ENCODE measurements at places on chromosomes 13 and 19.

DNA sequence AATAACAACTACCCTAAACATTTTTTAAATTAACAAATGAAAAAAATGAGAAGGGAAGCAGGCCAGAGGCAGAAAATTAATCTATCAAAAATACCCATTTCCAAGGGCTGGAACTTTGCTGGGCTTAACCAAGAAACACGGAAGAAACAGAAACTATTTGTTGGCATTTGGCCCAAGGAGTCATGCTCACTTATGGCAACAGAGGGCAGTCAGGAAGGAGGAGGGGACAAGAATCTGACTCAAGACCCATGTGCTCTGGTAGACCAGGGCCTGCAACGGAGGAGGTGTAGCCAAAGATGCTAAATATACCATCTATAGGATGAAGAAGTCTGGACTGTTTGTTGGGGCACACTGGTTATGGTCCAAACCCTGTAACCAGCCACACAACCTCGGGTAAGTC lies 496.7 kb downstream of the COG6 start:
- no peak for DNase-seq

DNA sequence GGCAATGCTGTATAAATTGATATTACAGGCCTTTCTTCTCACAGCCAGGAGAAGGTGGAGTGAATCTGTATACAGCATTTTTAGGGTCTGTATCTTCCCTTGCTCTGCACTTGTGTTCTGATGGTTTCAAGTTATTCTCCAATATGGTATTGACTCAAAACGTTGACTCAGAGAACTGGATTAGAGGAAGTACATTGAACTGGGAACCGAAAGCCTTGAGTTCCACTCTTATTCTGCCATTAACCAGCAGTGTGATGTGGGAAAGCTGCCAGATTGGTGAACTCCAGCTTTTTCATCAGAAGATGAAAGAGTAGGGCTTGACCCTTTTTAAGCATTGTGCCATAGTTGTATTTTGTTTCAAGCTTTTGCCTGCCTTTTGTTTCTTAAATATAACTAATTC lies 167.7 kb downstream of the SPRY2 start:
- no peak for DNase-seq

DNA sequence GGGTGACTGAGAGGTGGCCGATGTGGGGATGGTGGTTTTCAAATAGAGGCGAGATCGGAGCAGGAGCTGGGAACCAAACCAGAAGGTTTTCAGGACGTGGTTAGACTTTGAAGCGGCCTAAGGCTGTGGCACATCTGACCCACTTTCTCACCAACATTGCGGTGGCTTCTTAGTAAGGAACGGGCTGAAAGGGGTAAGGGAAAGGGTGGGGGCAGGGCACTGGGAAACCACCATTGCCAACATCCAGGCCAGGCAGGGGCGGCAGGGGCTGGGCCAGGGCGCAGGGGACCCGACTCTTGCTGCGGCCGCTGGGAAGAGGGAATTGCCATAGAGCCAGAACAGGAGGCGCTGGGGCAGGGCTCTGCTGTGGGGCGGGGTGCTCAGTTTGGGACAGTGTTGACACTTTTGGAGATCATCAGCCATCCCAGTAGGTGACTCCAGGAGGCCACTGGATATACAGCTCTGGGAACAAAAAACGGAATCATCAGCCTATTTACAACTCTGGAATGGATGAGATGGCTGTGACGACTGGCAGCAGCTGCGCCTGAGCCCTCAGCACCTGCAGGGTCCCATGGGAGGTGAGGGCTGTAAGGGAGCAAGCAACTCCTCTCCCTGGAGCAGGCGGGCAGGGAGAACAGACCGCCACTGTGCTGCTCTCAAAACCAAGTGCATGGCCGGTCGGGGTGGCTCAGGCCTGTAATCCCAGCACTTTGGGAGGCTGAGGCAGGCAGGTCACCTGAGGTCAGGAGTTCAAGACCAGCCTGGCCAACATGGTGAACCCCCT lies 52.2 kb downstream of the IRS2 start:
- DNase-seq, result no peak

DNA sequence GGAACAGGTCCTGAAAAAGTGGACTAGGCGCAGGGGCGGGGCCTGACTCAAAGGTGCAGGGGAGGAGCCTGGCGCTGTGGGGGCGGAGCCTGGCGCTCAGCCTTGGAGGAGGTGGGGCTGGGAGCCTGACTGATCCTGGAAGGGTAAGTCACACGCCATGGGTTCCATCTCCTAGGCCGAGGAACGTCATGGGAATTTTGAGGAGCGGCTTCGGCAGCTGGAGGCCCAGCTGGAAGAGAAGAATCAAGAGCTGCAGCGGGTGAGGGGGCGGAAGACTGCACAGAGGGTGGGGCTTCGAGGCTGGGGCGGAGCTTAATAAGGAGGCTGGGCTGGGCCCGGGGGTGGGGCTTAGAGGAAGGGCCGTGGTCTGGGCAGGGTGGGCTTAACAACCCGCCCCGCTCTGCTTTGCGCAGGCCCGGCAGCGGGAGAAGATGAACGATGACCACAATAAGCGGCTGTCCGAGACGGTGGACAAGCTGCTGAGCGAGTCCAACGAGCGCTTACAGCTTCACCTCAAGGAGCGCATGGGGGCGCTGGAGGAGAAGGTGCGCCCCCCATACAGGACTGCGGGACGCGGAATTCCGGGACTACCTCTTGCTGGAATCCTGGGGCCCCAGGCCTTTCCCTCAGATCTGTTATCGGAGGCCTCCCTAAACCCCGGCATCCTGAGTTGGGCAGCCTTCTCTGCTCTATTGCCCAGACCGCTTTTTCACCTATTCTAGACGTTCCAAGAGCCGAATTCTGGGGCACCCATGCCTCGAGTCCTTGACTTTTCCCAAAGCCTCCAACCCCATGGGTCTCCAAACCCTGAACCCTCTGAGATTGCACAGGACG lies 14.5 kb downstream of the PPFIA3 start:
- DNase-seq, result no peak

GRCh38 chr13:30442926-30443325 lies 20.6 kb downstream of the UBE2L5 start:
- DNase-seq, result no peak

DNA sequence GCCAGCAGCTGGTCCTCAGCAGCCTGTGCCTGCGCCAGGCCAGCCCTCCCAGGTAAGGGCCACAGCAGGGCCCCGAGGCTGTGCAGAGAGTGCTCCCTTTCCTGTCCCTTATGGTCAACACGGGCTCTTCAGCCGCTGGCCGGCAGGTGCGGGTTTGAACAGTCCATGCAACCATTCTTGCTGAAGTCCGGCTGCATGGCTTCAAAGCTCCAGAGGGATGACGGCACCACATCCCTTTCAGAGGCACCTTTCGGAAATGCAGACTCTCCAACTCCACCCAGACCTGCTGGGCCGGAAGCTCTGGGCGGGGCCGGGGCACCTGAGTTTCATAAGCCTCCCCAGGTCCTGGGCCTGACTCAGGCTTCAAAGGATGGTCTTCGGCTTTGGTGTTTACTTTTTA lies 81.3 kb downstream of the SPACA7 start:
- no peak for DNase-seq

DNA sequence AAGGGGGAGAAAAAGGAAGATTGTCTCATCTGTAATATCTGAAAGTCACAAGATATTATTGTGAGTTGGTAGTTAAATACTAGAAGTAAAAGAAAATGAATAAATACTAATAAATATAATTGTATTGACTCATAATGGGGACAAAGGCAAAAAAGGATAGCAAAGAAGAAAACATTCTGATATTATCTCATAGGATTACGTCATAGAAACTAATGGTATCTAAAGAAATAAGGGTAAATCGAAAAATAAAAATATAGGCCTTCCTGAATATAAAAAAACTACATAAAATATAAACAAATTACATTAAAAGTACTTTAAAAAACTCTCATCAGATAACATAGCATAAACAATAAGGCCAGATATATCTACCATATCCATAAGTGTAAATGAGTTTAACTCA lies 38.6 kb upstream of the TDRD3 start:
- DNase-seq, result no peak

Data from cortex of kidney (tissue), 1 donor.